A549 treated with AZD2906 at 1 μM for 4 hours (cell line): ENCODE measurements at places on chromosomes 2 and 18. TPM values are rescaled to one million over a fixed set of nuclear protein-coding genes. Genes with fewer than 3 reads are reported as not detected.

The SERPINB10 gene
- total RNA-seq, result not detected in 5 replicates

The ANKRD29 gene
- total RNA-seq, result 13.8 to 18.8 TPM (median 17.3 TPM) in 5 replicates

The AP1S3 gene
- 27.8 to 48.2 TPM (median 28.4 TPM) in 5 replicates for total RNA-seq

The SLC23A3 gene
- total RNA-seq, result 0.13 to 0.63 TPM (median 0.41 TPM) in 5 replicates

The GPR39 gene
- total RNA-seq, result 6.7 to 7.5 TPM (median 6.9 TPM) in 5 replicates

The VWA3B gene
- total RNA-seq, result 0.09 to 0.14 TPM (median 0.12 TPM) in 3 of 5 replicates, not detected in the others

The DYNAP gene
- not detected in 5 replicates for total RNA-seq

The CRYGD gene
- not detected in 5 replicates for total RNA-seq

The CHRND gene
- total RNA-seq, result not detected in 5 replicates

The LRATD1 gene
- total RNA-seq, result 0.09 to 0.17 TPM (median 0.14 TPM) in 5 replicates

The NOSTRIN gene
- 1.2 to 2.5 TPM (median 1.9 TPM) in 5 replicates for total RNA-seq

The L3MBTL4 gene
- 0.02 to 0.05 TPM in 2 of 5 replicates, not detected in the others for total RNA-seq

The CFC1 gene
- 0.11 TPM in 1 of 5 replicates, not detected in the others for total RNA-seq

The TMEM214 gene
- 57.8 to 71.3 TPM (median 65.2 TPM) in 5 replicates for total RNA-seq

The IDH1 gene
- 74.9 to 92.9 TPM (median 80.1 TPM) in 5 replicates for total RNA-seq

The NDUFV2 gene
- 112 to 123 TPM (median 119 TPM) in 5 replicates for total RNA-seq

The GAL3ST2 gene
- 0.11 to 0.37 TPM (median 0.25 TPM) in 5 replicates for total RNA-seq

The NEU4 gene
- total RNA-seq, result 0.13 to 0.40 TPM (median 0.21 TPM) in 5 replicates

The DAPL1 gene
- total RNA-seq, result 0.13 to 0.16 TPM in 2 of 5 replicates, not detected in the others

The CTAGE1 gene
- total RNA-seq, result not detected in 5 replicates

The TMEM18 gene
- 34.6 to 42.9 TPM (median 42.8 TPM) in 5 replicates for total RNA-seq

The RPRM gene
- 0.05 to 0.08 TPM (median 0.08 TPM) in 3 of 5 replicates, not detected in the others for total RNA-seq

The ALPI gene
- total RNA-seq, result 0.05 TPM in 1 of 5 replicates, not detected in the others

The COL4A4 gene
- 1.2 to 2.1 TPM (median 1.6 TPM) in 5 replicates for total RNA-seq

The ACAA2 gene
- total RNA-seq, result 51.4 to 53.7 TPM (median 51.6 TPM) in 5 replicates

The SLC38A11 gene
- total RNA-seq, result 0.02 to 0.22 TPM (median 0.08 TPM) in 3 of 5 replicates, not detected in the others

The SKOR2 gene
- not detected in 5 replicates for total RNA-seq

The SERPINB3 gene
- total RNA-seq, result 0.06 to 0.14 TPM (median 0.09 TPM) in 5 replicates

The EMILIN2 gene
- total RNA-seq, result 9.0 to 14.7 TPM (median 12.9 TPM) in 5 replicates

The MAL gene
- total RNA-seq, result 0.14 to 0.34 TPM (median 0.25 TPM) in 5 replicates

The NTSR2 gene
- 0.05 to 0.08 TPM in 2 of 5 replicates, not detected in the others for total RNA-seq

The DIPK1C gene
- total RNA-seq, result not detected in 5 replicates

The MTCL1 gene
- total RNA-seq, result 47.0 to 55.3 TPM (median 53.1 TPM) in 5 replicates

The ANKRD36 gene
- 4.7 to 7.2 TPM (median 6.0 TPM) in 5 replicates for total RNA-seq

The RNF152 gene
- total RNA-seq, result 0.04 to 0.22 TPM (median 0.19 TPM) in 5 replicates

The CEBPZOS gene
- total RNA-seq, result 36.4 to 39.5 TPM (median 37.4 TPM) in 5 replicates

The SPP2 gene
- not detected in 5 replicates for total RNA-seq

The POTEI gene
- 0.01 TPM in 1 of 5 replicates, not detected in the others for total RNA-seq

The ABCG5 gene
- not detected in 5 replicates for total RNA-seq

The HOXD13 gene
- total RNA-seq, result 0.07 to 0.27 TPM (median 0.18 TPM) in 5 replicates

The RFTN2 gene
- total RNA-seq, result 0.06 to 0.13 TPM in 2 of 5 replicates, not detected in the others

The ATP6V1B1 gene
- 1.3 to 2.3 TPM (median 1.7 TPM) in 5 replicates for total RNA-seq

The CPLX4 gene
- total RNA-seq, result not detected in 5 replicates

The OTX1 gene
- 3.5 to 4.6 TPM (median 3.7 TPM) in 5 replicates for total RNA-seq

The WDR75 gene
- total RNA-seq, result 30.8 to 50.5 TPM (median 34.3 TPM) in 5 replicates

The ARHGEF4 gene
- 10.2 to 11.8 TPM (median 11.0 TPM) in 5 replicates for total RNA-seq

The ELOA2 gene
- not detected in 5 replicates for total RNA-seq

The TSPYL6 gene
- not detected in 5 replicates for total RNA-seq

The ANKRD30B gene
- total RNA-seq, result not detected in 5 replicates

The TBR1 gene
- total RNA-seq, result 0.01 to 0.20 TPM (median 0.06 TPM) in 4 of 5 replicates, not detected in the other

The SLC30A3 gene
- total RNA-seq, result 2.6 to 3.4 TPM (median 3.2 TPM) in 5 replicates

The TUBB8B gene
- total RNA-seq, result not detected in 5 replicates

The MEP1B gene
- total RNA-seq, result 0.04 to 0.10 TPM (median 0.05 TPM) in 5 replicates

The PLGLB1 gene
- 0.20 to 0.66 TPM (median 0.38 TPM) in 5 replicates for total RNA-seq

The TCF7L1 gene
- total RNA-seq, result 8.3 to 12.0 TPM (median 10.7 TPM) in 5 replicates

The IL1RL1 gene
- total RNA-seq, result 0.80 to 1.4 TPM (median 1.2 TPM) in 5 replicates
